ENCODE measurements at places on chromosomes 16 and 17.
A peak's percentile ranks its signal among the peaks of the same experiment; 100 is the strongest.

GRCh38 chr16:80197741-80198201, 343.0 kb upstream of the DYNLRB2 start:
- peak overlapping the region; percentile 58 for H3K27ac ChIP-seq
- no peak overlapping the region for H3K4me3 ChIP-seq
- DNase-seq: no peak
- no peaks in the 10 kb centered on the region for H3K36me3 ChIP-seq
- peaks cover 41% of the 10 kb centered on the region for H3K27me3 ChIP-seq

- no peak for DNase-seq
- H3K27me3 ChIP-seq: no peaks in the 10 kb centered on the region
- peaks cover 58% of the 10 kb centered on the region for H3K4me1 ChIP-seq
- H3K36me3 ChIP-seq: peaks cover 90% of the 10 kb centered on the region
- H3K27ac ChIP-seq: peak overlapping the region; percentile 44
Observed at GRCh38 chr17:63766754-63767153, 6.6 kb downstream of the CCDC47 start.

DNA sequence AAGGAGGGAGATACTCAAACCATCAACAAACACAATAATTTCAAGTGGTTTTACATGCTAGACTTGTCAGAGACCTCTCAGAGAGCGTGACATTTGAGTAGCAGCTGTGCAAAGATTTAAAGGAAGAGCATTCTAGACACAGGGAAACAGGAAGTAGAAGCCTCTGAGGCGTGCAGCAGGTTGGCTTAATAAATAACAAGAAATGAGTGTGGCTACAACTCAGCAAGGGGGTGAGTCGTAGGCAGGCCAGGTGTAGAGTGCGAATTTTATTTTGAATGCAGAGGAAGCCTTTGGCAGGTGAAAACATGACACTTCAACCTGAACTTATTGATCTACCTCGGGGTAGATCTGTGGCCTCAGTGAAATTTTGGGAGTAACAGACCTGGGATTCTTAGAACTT, 73.2 kb upstream of the MRTFB start:
- no peak overlapping the region for H3K27ac ChIP-seq
- H3K4me3 ChIP-seq: no peak overlapping the region
- peaks cover 22% of the 10 kb centered on the region for H3K27me3 ChIP-seq

DNA sequence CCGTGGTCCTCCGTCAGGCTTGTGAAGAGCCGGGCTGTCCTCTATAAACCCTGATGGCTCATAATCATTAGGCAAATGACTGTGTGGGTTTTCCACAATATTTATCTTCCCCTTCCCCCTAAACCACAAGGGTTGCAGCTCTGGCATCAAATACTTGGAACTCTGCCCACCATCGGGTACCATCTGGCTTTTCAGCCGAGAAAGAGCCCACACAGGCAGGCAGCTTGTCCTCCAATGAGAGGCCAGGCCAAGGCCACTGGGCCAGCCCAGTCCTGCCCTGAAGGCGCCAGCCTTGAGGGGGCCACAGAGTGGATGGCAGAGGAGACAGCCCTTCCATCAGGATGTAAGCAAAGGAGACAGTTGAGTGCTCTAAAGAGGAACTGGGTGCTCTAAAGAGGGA, 31.8 kb upstream of the NAT9 start:
- DNase-seq: no peak
- no peak overlapping the region for H3K4me3 ChIP-seq
- no peaks in the 10 kb centered on the region for H3K4me1 ChIP-seq

GRCh38 chr16:53198933-53199332, 144.1 kb downstream of the CHD9 start:
- H3K27ac ChIP-seq: no peak overlapping the region
- no peaks in the 10 kb centered on the region for H3K27me3 ChIP-seq
- peaks cover 3% of the 10 kb centered on the region for H3K36me3 ChIP-seq

GRCh38 chr16:85868495-85868894, 30.5 kb upstream of the IRF8 start:
- peaks cover 32% of the 10 kb centered on the region for H3K4me1 ChIP-seq
- no peak overlapping the region for H3K4me3 ChIP-seq
- H3K36me3 ChIP-seq: no peaks in the 10 kb centered on the region
- H3K27ac ChIP-seq: no peak overlapping the region
- no peak for DNase-seq

GRCh38 chr17:67759355-67760171, 41.8 kb downstream of the NOL11 start:
- peaks cover 9% of the 10 kb centered on the region for H3K4me1 ChIP-seq
- H3K27me3 ChIP-seq: no peaks in the 10 kb centered on the region
- peaks cover 10% of the 10 kb centered on the region for H3K36me3 ChIP-seq
- no peak overlapping the region for H3K27ac ChIP-seq
- H3K4me3 ChIP-seq: no peak overlapping the region
- no peak for DNase-seq

DNA sequence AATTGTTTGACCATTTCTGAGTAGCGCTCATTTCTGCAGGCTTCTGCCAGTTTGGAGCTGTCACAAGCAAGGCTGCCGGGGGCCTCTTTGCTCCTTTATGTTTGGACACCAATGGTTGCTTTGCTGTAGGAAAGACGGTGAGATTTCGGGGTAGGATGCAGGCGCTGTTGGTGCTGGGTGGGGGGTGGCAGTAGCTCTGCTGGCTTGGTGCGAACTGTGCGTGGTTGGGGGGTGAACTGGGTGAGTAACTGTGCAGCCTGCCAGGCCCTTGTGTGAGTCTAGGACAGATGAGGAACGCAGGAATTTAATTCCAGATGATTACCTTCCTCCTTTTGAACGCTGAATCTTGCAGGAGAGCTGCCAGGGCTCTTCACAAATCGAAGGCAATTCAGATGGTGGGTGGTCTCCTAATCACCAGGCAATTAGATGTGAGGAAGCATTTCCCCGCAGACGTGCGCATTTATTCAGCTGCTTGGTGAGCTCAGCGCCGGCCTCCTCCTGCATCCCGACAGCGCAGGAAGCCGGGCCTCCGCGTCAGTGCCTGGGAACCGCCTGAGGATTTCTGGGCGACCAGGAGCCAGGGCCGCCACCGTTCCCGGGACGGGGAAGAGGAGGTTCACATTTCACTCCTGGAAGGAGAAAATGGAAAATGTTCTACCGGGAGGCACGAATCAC, 154.4 kb downstream of the FOXL1 start:
- no peaks in the 10 kb centered on the region for H3K36me3 ChIP-seq
- no peak overlapping the region for H3K4me3 ChIP-seq
- H3K27me3 ChIP-seq: peaks cover 65% of the 10 kb centered on the region
- H3K4me1 ChIP-seq: no peaks in the 10 kb centered on the region
- DNase-seq: no peak

DNA sequence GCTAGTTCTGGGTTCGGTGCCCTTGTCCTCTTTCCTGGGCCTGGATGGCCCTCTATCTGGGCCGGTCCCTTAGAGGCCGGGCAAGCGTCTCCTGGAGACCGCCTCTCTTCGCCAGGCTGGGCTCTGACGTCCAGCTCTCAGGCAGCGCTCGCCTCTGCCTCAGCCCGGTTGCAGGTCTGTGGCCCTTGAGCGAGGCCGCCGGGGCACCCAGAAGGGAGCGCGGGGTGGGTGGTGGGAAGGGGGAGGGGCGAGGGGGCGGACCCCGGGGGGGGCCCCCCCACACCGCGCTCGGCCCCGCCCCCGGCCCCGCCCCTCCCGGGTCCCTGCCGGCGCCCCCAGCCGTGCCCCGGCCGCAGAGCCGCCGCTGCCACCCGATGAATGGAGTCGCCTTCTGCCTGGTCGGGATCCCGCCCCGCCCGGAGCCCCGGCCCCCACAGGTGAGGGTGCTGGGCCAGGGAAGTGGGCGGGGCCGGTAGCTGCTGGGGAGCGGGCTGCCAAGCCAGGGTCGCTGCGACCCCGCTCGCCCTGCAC, at the start of gene ARHGAP23:
Gene ARHGAP23, plus strand, starts transcription at position 353 of the 531 bp plus-strand sequence. Its CDS starts 22 bp downstream, at position 375.
- H3K27ac ChIP-seq: peak within 1 kb of the TSS; percentile 20
- peaks cover 44% of the 10 kb centered on the region for H3K27me3 ChIP-seq
- H3K4me1 ChIP-seq: peaks cover 13% of the 10 kb centered on the region

DNA sequence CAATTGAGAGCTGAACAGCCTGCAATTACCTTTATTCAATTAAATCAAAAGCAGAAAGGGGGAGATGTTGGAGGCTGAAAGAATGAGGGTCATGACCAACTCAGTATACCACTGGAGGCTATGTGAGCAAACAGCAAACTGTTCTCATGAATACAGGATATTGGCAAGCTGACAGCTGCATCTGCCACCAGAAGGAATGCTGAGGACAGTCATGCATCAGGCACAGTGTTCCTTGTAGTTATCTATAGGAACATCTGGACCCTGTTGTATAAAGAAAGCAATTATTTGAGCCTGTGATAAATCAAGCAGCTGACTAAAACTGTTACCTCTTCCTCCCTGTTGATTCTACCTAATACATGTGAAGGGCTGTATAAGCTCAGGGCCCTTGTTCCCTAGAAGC, 2064.6 kb downstream of the TP53TG3F start:
- no peaks in the 10 kb centered on the region for H3K4me1 ChIP-seq
- H3K27me3 ChIP-seq: no peaks in the 10 kb centered on the region
- DNase-seq: no peak
- H3K4me3 ChIP-seq: no peak overlapping the region
- no peaks in the 10 kb centered on the region for H3K36me3 ChIP-seq

- H3K27me3 ChIP-seq: no peaks in the 10 kb centered on the region
- peaks cover 44% of the 10 kb centered on the region for H3K4me1 ChIP-seq
- DNase-seq: peak; percentile 66
- H3K36me3 ChIP-seq: peaks cover 14% of the 10 kb centered on the region
Observed at GRCh38 chr16:85553436-85554113, 59.5 kb upstream of the GSE1 start.

- H3K36me3 ChIP-seq: no peaks in the 10 kb centered on the region
- H3K4me1 ChIP-seq: no peaks in the 10 kb centered on the region
- peak; percentile 24 for DNase-seq
Observed at GRCh38 chr17:83135692-83136091, 56.3 kb downstream of the METRNL start.

DNA sequence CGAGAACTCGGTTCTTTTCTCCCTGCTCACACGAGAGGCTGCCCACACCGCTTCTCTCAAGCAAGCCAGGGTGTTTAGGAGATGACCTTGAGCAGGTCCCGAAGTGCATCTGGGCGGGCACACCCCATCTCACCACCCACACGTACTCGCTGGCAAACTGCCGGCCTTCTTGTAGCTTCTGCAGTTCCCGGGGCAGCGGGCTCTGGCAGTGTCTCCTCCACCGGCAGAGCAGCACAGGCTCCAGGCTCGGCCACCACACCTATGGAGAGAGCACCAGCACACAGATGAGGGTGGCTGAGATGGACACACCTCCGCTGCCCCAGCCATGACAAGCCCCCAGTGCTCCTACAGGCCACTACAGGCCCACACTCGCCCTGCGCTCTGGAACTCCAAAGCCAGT, 23.5 kb downstream of the ZNF276 start:
- H3K27me3 ChIP-seq: no peaks in the 10 kb centered on the region
- no peak for DNase-seq
- peaks cover 91% of the 10 kb centered on the region for H3K36me3 ChIP-seq
- peak overlapping the region; percentile 59 for H3K27ac ChIP-seq
- peaks cover 22% of the 10 kb centered on the region for H3K4me1 ChIP-seq
